Activated CD4-positive, alpha-beta T cell treated with anti-CD3 and anti-CD28 coated beads, Interleukin-2, amount 10 ng/mL, durations not matched to agents 24 days and 14 days (primary cell): ENCODE measurements at places on chromosomes 16 and 17.

DNA sequence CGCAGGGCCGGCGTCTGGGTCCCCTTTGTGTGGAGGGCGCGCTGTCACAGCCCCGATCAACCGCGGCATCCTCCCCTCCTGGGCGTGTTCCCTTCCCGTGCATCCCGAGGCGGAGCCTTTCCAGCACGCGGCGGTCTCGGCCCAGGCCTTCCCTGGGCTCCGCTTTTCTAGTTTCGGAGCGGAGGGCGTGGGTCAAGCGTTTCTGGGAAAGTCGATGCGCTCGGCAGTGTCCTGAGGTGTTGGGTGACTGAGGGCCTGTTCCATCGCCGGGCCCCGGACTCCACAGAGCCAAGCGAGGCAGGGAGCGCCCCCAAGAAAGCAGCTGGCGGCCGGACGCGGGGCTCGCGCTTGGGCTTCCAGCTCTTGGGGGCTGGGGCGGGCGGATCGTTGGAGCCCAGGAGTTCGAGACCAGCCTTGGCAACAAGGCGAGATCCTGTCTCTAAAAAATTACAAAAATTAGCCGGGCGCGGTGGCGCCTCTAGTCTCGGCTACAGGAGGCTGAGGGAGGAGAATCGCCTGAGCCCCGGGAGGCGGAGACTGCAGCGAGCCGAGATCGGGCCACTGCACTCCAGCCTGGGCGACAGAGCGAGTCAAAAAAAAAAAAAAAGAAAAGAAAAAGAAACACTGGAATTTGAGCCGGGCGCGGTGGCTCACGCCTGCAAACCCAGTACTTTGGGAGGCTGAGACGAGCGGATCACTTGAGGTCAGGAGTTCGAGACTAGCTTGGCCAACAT is 806 bp downstream of the IFT140 start:
- DNase-seq: no peak

DNA sequence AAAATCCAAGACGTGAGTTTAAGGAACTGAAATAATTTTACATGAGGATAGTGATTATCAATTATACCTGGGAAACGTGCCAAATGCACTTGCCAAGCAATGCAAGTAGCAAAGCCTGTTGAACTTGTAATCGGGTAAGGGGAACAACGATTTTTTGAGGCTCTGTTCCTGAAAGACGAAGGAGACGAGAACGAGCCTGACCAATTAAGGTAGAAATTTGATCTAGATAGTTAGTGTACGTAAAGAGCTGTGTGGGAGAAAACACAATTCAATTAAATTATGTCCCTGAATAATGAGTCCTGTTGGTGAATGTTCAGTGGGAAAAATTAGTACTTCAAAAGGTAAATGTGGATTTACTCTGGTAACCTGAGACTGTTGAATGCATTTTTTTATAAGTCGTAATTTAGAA is 17.7 kb upstream of the KCTD5 start:
- no peak for DNase-seq

DNA sequence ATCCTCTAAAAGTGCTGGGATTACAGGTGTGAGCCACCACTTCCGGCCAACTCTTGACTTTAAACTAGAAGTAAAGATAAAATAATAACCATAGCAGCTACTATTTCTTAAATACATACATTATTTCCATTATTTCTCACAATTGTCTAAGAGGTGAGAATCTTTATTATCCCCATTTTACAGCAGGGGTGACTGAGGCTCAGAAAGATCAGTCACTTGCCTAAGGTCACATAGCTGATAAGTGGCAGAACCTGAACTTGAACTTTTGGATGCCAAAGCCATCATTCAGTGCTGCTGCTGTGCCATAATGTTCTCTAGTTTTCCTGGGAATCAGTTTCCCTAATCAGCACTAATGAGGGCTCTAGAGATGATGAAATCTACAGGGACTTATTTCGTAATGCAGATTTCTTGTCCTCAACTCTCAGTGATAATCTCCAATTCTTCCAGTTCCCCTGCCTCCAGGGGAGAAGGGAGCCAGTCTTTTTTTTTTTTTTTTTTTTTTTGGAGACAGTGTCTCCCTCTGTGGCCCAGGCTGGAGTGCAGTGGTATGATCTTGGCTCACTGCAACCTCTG is 25.2 kb upstream of the GPRC5B start:
- DNase-seq: no peak

- DNase-seq: peak; percentile 2
These were observed 473.9 kb downstream of the TOX3 start for GRCh38 chr16:52073024-52073423.

DNA sequence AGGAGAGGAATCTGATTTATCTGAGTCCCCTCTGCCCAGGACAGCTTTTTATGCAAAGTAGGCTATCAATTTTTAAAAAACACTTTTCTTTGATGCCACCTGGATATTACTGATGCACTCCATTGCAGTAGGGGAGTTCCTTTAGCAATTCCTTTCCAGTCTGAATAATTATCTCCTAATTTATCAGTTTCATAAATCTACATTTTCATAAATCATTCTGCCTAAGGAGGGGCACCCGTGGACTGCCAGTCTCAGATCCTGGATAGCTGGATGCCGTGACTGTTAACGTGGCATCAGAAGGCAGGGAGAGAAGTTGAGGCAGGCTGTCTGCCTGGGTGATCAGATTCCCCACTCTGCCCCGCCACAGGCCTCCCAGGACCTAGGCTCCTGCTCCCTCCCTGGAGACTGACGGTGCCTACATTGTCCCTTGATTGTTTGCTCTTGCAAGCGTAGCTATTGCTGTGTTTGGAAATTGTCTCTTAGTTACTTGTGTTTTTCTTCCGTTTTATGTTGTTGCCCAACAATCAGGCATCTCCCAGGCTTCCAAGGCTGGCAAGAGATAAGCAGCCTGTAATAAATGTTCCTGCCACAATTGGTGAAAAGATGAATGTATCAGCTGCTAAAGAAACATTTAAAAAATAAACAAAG is 75.2 kb downstream of the KATNIP start:
- DNase-seq: no peak

DNA sequence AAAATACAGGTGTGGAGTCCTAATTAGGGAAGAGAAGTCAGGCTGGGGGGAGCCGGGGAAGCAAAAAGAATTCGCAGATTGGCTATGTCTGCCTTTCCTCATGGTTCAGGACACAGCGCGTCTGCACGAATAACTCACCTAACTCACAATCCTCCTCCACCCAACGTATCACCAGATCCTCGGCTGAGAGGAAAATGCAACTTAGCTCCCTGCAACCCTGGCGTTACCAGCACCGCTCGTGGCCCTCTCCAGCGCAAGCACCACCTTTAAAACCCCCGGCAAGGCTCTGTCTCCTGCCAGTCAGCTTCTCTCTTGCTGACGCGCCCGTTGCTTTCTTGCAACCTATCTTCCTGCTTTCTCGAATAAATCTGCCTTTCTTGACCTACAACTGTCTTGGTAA is 49.8 kb upstream of the METRNL start:
- DNase-seq: no peak

DNA sequence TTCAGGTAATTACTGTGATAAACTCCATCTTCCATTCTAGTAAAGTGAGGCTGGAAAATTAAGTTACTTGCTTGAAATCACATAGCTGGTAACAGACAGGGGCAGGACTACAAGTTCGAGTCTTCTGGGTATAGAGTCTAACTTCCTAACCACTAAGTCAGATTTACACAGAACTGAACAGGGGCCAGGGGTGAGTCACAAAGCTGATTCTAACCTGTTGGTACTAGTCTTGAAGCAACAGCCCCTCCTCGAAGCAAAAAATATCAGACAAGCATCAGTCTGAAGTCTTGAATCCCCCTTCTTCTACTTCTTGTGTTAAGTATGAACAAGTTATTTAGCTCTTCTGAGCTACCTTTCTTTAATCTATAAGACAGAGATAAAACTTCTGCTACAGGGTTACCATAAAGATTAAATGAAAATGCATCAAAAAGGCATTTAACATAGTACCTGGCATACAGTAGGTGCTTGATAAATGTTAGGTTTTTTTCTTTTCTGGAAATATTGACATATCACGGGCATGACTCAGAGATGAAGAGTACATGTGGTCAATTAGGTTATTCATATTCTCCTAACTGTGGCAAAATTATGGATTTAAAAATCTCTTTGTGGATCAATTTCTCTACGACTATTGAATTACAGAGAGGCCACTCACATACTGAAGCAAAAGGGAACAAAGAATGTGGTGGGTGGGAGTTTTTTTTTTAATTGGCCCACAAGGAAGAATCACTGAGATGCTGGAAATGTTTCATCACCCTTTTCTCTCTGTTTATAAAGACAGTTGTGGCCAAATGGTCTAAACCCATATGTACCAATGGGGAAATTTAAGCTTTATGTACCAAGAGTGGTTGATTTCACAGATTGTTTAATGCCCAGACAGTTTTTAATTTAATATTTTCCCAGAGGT is 266.9 kb upstream of the DYNLRB2 start:
- DNase-seq: no peak

- no peak for DNase-seq
These were observed 53.0 kb downstream of the WNT3 start for GRCh38 chr17:46765453-46765852.

DNA sequence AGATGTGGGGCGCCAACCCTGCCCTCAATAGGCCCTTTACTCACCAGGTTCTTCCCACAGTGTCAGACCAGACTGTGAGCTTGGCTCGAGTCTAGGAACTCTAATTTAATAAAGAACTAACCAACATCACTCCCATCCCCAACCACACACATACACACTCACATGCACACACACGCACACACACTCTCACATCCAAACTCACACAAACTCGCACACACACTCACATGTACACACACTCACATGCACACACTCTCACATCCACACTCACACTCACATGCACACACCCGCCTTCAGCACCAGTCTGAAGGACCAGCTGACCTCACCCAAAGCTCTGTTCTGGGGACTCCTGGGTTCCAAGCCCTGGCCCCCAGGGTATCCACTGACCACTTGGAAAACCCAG is 63.8 kb downstream of the COG7 start:
- no peak for DNase-seq

DNA sequence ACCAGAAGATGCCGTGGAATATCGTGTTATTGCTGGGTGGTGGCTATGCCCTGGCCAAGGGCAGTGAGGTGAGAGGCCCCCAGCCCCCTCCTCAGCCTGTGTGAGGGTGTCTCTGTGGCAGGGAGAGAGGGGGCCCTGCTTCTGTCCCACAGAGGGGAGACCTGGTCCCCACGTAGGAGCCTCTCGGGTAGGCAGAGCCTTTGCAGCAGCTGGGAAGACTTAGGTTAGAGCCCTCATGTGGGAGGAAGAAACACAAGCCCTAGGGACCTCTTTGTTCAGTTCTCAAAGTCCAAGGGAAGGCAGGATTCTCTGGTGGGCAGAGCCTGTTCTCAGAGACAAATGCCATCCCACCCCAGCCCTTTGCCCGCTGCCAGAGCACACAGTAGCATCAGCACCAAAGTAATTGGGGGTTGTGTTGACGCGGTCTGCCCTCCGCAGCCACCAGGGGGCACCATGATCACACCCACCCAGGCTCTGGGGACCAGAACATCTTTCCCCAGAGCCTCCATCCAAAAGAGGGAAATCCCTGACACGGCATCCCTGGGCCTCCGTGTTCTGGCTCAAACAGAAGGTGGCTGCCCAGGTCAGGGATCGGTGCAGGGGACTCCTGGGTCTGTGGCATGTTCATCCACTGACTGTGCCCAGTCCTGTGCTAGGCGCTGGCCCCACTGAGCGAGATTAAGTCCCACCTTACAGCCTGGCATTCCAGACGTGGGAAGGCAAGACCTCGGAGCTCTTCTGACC is 11.5 kb upstream of the FOXN1 start:
- DNase-seq: peak; percentile 93
